ENCODE measurements at places on chromosomes 16 and 17. TPM values are rescaled to one million over a fixed set of nuclear protein-coding genes. Genes with fewer than 3 reads are reported as not detected.

The AIPL1 gene
- total RNA-seq = not detected

The CIBAR2 gene
- not detected for total RNA-seq

The MEOX1 gene
- 1.2 TPM for total RNA-seq

The ENPP7 gene
- total RNA-seq = not detected

The RFWD3 gene
- total RNA-seq = 12.6 TPM

The RAB26 gene
- total RNA-seq = 1.7 TPM

The ADAM11 gene
- total RNA-seq = not detected

The SEPTIN1 gene
- not detected for total RNA-seq

The ZNF785 gene
- 8.0 TPM for total RNA-seq

The TBC1D3E gene
- not detected for total RNA-seq

The GUCY2D gene
- total RNA-seq = not detected

The ARL5C gene
- not detected for total RNA-seq

The C16orf95 gene
- total RNA-seq = 1.9 TPM

The TGFB1I1 gene
- 3.4 TPM for total RNA-seq

The HOXB5 gene
- not detected for total RNA-seq

The RAB37 gene
- total RNA-seq = 0.48 TPM

The DPEP3 gene
- total RNA-seq = not detected

The HSD11B2 gene
- total RNA-seq = 1.9 TPM

The MT1M gene
- 12.5 TPM for total RNA-seq

The SLFN14 gene
- not detected for total RNA-seq

The ARHGAP23 gene
- 21.9 TPM for total RNA-seq

The ATPAF2 gene
- total RNA-seq = 12.5 TPM

Data from tracheal epithelial cell (primary cell).